Cerebellar nuclear complex (tissue), 1 donor: ENCODE measurements at places on chromosomes 13 and 19.

DNA sequence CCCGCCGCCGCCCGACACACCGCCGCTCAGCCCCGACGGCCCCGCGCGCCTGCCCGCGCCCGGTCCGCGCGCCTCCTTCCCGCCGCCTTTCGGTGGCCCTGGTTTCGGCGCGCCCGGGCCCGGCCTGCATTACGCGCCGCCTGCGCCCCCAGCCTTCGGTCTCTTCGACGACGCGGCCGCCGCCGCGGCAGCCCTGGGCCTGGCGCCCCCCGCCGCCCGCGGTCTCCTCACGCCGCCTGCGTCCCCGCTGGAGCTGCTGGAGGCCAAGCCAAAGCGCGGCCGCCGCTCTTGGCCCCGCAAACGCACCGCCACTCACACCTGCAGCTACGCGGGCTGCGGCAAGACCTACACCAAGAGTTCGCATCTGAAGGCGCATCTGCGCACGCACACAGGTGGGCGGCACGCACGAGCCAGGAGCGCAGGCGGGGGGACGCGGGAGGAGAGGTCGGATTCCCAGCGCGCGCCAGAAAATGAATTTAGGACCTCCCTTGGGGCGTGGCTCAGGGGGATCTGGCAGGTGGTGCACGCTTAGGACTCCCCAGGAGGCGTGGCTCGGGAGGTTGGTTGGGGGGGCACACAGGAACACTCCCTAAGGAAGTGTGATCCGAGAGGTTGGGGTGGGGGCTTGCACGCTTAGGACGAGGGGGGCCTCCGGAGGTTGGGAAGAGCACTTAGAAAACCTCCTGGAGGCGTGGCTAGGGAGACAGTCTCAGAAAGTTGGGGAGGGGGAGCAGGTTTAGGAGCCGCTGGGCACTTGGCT, 1.2 kb downstream of the KLF2 start:
- DNase-seq: no peak

GRCh38 chr13:113090806-113091205, 14.8 kb upstream of the F7 start:
- no peak for DNase-seq

- DNase-seq: no peak
These were observed 14.3 kb downstream of the ERICH4 start for GRCh38 chr19:41457241-41457640.

GRCh38 chr19:30008169-30008568, 66.1 kb downstream of the URI1 start:
- no peak for DNase-seq

DNA sequence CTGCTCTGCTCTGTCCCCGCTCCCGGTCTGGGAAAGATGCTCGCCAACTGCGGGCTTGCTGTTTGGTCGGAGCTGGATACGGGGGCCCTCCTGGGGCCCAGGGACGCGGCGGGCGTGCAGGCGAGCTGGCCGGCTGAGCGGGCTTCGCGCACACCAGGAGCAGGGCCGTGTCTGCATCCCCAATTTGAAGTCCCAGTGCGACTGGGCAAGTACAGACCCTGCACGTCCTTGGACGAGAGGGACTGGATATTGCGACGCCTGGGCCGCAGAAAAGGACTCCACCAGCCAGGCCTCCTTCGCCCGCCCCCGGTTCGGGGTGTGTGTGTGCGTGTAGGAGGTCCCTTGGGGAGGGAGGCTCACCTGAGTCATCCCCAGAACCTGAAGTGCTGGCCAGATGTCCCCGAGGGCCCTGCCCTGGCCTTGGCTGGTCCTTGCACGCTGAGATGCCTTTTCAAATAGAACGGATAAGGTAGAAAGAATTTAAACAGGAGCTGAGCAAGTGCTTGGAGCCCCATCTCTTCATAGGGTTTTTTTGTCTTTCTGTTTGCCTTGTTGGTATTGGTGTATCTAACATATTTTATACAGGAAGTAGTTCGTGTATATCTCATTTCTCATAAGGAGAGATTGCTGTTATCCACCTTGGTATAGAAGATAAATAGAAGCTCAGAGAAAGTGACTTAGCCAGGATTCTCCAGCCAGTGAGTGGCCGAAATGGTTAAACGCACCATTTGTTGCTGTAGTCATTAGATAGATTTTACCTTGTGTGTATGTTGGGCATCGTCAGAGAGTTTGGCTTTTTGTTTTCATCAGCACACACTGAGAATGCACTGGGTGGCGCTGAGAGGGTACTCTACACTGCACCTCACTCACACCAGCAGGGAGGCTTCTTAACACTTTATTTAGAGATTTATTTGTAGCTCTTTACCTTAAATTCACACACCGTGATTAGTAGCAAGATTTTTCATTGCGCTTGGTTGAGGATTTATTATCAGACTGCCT, 1.1 kb downstream of the NAXD start:
- DNase-seq: no peak

DNA sequence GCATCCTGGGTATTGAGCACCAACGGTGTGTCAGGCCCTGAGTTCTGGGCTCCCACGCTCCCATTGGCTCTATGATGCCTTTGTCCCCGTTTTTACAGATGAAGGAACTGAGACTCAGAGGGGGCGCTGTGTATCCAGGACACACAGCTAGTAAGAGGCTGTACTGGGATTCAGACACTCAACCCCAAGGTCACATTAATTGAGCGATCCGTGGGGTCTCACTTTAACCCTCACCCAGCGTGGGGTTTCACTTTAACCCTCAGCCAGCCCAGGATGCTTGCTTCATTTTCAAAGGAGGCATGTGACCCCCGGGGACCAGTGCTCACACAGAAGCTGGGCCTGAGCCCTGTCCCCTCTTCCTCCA, 42.6 kb downstream of the CYP4F22 start:
- no peak for DNase-seq

- DNase-seq: no peak
These were observed 42.6 kb upstream of the ZNF91 start for GRCh38 chr19:23437901-23438300.

DNA sequence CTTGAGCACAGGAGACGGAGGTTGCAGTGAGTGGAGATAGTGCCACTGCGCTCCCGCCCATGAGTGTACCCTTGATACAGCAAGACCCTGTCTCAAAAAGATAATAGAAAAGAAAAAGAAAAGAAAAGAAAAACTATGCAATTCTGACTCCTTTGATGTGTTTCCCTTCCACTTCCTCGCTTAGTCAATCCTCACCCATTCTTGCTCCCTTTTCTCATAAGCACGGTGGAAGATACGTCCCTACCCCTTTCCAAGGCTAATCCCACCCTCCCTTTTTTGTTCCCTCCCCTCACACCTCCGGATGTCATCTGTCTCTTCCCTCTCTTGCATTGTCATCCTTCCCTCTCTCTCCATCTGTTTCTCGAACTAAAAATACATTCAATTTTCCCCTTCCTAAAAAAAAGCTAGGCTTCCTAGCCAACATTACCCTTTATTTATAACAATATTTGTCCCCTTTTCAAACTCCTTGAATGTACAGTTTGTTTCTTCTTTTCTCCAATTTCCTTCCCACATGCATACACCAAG, 40.5 kb upstream of the ITM2B start:
- peak; percentile 77 for DNase-seq

- DNase-seq: no peak
These were observed 148.9 kb downstream of the TBC1D4 start for GRCh38 chr13:75333103-75333502.

- DNase-seq: no peak
These were observed 33.1 kb downstream of the RGCC start for GRCh38 chr13:41490371-41491015.

DNA sequence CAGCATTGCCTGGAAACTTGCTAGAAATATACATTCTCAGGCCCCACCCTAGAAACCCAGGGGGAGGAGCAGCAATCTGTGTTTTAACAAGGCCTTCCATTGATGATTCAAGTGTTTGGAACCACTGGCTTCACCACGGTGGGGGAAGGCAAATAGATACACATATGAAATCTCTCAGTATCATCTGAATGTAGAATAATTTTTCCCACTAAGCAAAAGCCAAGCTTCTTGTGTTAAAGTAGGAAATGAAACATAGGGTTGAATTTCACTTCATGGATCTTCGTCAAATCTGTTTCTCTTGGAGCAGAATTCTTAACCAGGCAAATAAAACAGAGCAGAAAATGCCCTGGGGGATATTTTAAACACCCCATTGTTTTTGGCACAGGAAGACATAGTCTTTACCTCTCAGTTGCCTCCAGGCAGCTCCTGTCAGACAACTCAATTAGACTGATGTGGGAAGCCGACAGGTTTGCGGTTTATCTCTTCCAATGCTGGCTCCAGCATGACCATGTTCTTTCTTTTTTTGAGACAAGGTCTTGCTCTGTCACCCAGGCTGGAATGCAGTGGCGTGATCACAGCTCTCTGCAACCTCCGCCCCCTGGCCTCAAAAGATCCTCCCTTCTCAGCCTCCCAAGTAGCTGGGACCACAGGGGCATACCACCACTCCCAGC, 213.0 kb downstream of the FOXO1 start:
- DNase-seq: no peak

- no peak for DNase-seq
These were observed 134.3 kb upstream of the SLITRK5 start for GRCh38 chr13:87536899-87537298.

DNA sequence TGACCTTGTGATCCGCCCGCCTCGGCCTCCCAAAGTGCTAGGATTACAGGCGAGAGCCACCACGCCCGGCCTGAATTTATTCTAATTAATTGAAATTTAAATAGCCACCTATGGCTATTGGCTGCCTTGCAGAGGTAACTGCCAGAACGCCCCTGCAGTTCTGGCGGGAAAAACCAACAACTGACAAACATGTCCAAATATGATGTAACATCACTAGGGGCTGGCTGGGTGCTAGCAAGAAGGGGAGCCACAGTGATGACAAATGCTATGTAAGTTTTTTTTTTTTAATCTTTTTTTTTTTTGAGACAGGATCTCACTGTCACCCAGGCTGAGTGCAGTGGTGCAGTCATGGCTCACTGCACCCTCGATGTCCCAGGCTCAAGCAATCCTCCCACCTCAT, 12.9 kb downstream of the ZSWIM9 start:
- no peak for DNase-seq

- DNase-seq: peak; percentile 21
These were observed 22.7 kb downstream of the TFDP1 start for GRCh38 chr13:113607056-113607888.

- DNase-seq: no peak
These were observed 9.0 kb downstream of the PPP6R1 start for GRCh38 chr19:55249841-55250240.

- no peak for DNase-seq
These were observed 161.6 kb upstream of the OBI1 start for GRCh38 chr13:78820541-78820940.

DNA sequence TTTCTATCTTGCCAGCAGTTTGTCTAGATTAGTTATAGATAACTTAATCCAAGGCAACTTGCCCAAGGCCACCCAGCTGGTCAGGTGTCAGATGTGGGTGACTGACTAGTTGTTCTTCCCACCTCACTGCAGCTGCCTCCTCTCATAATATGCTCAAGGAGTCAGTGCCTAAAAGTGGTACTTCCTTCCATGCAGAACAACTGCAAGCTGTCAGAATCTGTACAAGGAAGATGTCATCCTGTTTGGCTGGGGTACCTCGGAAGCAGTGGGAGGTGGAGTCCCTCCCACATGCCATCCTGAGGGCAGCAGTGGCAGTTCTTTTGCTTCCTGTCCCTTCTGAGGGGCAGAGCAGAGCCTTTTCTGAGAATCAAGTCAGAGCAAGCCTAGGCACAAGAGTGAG, 193.2 kb upstream of the RFC3 start:
- no peak for DNase-seq

DNA sequence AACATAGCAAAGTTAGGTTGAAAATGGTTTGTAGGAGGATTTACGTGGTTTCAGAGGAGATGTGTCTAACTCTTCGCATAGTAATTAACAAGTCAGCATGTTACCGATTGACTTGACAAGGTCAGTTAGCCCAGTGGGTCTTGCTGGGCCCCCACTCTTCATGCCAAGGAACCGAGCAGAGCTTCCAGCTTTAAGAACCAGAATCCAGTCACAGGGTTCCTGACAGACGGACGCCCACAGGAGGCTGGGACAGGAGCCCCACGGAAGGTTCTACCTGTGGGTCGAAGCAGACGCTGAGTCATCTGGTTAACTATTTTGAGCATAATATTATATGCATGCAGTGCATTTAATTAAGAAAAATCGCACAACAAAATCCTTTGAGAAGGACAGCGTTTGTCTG, 3.5 kb downstream of the TMEM255B start:
- no peak for DNase-seq

- no peak for DNase-seq
These were observed 470.8 kb downstream of the PCDH20 start for GRCh38 chr13:60944863-60945262.

DNA sequence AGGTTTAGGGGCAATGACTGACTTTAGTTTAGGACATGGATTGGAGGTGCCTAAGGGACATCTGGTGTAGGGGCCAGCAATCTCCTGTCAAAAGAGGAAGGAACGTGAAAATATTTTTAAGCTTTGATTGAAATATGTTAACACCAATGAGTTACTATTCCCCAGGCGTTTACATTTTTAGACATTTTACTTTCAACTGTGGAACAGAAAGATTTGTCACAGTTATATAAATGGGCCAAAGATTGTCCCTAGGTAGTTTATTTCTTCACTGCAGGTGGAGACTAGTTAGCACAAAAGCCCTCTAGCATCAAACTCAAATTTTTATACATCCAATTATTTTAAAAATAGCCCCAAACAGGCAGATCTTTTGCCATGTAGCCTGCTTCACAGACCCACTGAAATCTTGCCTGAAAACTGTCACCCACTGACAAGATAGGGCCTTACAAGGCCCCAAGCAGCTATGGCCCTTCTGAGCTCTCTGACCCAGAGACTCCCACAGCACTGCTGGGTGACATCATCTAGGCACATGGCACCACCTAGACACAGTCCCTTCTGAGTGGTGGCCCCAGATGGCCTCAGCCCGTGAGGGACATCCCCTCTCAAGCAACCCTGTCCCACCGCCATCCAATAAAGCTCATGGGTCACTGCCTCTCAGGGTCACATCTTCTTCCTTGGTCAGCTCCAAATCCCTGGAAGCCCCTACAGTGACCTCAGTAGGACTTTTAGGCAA, 64.8 kb upstream of the DOCK9 start:
- DNase-seq: no peak

- DNase-seq: no peak
These were observed 36.8 kb downstream of the ACTN4 start for GRCh38 chr19:38684078-38684861.

- no peak for DNase-seq
These were observed 972 bp downstream of the KLK2 start for GRCh38 chr19:50874211-50874610.

DNA sequence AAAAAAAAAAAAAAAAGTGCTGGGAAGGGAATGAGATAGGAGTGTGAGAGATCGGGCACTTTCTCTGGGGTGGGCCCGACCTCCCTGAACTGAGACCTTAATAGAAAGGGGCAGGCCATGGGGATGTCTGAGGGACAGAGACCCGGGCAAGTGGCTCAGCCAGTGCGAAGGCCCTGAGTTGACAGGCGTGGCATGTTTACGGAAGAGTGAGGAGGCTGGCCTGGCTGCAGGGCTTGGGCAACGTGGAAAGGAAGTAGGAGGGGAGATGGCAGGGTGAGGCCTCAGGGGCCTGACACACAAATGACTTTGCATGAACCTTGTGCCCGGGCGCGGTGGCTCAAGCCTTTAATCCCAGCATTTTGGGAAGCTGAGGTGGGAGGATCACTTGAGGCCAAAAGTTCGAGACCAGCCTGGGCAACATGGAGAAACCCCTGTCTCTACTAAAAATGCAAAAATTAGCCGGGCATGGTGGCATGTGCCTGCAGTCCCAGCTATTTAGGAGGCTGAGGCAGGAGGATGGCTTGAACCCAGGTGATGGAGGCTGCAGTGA, 13.9 kb downstream of the FCHO1 start:
- DNase-seq: no peak

GRCh38 chr13:46803586-46803985, 6.6 kb upstream of the ESD start:
- no peak for DNase-seq
